ENCODE measurements at places on chromosomes 7 and 10.

- no peak for DNase-seq
These were observed 153.0 kb upstream of the RHOBTB1 start for GRCh38 chr10:61097026-61097425.

DNA sequence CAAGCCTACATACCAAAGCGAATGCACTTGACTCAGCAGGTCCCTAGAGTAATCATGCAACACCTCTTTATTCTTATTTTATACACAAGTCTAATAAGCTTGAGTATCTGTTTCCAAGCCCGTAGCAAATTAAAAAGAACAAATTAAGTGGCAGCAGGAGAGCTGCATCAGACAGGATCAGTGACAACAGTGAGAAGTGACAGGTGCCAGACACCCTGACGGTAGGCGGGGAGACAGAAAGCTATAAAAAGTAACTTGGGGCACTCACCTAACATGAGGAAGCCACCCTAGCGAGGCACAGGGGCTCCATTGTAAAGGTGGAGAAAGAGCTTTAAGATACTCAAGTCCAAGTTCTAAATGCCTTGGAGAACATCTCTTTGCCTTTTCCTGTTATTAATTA lies 174.2 kb downstream of the PLXNA4 start:
- no peak for DNase-seq

DNA sequence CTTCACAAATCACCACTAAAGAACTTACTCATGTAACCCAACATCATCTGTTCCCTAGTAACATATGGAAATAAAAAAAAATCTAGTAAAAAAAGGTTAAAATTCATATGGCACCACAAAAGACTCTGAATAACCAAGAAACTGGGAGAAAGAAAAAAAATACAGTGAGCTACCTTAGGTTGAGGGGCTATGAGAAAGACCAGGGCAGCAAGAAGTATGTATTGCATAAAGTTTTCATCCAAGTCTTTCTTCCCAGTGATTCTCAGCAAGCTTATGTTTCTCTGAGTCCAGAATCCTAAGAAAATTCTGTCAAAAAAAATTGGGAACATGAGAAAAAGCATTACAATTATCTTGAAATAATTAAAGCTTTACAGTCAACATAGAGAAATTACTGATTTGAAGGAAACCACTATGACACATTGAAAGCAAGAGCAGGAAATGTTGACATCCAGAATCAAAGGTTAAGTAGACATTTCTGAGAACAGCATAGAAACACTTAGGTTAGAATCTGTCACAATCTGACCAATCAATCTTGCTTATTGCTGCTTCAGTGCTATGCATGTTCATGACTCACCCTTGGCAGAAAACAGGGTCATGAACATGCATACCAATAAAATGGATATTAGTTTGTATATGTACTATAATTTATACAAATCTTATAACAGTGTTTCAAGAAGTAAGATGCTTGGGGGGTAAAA lies 494.0 kb upstream of the POT1 start:
- DNase-seq, result no peak

DNA sequence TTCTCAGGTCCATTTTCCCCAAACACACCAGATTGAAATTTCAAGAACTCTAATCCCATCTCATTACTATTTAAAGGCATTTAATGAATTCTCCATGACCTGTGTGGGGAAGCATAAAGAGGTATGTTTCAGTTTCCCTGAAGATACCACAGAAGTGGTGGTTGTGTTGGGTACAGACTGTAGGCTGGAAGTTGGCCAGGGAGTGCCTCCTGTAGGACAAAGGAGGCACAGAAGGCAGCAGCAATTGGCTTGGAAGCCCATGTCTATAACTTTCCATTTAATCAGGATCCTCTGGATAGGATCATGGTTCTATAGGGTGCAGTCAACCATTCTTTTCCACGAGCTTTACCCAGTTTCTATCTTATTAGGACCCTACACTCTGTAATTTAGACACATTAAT lies 8.6 kb upstream of the BET1 start:
- no peak for DNase-seq

- no peak for DNase-seq
These were observed 334.7 kb upstream of the CHRM2 start for GRCh38 chr7:136533732-136534131.

DNA sequence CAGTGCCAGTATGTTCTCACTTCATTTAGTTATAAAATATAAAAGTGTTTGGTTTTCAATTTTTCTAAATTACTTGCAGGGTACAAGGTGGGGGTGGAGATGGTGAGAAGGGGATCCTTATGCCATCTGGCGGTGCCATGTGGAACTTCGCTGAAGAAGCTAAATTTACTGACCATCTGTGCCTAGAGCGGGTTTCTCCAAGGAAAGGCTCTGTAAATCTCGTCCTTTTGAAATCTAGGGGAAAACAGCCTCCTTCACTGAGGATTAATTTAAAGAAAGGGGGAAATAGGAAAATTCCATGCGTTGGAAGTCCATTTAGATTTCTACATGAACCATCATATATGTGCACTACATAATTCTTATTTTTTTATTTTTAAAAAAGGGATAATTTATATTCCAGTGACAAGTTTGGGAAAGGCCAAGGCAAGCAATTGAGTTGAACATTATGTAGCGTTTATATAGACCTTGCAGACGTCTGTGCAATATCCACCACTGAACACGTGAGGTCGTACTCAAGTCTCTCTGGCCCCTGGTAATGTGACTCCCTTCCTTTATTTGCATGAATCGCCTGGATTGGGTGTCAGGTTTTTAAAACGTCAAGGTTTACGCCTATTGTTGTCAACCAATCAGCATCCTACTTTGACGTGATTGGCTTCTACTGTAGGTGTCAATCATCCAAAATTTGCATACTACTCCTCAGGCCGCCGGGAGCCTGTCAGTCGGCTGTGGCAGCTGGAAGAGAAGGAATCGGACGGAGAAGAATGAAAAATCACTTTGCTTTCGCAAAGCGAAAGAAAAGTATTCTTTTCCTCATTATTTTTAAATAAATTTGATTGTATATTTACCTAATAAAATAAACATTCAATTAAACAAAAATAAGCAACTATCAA lies 297.1 kb upstream of the NFE2L3 start:
- DNase-seq, result no peak

DNA sequence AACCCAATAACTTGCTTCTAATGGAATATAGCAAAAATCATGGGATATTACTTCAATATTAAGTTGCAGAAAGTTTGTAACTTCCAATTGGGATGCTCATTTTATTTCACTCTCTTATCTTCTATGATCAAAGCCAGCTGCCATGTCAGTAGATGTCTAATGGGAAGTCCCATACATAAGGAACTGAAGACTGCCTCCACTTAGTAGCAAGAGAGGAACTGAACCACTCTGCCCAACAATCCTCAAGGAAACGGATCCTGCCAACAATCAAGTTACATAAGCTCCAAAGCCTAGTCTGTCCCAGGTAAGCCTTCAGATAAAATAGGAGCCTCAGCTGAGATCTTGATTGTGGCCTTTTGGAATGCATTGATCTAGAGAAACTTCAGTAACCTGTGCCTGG lies 431.5 kb upstream of the PCDH15 start:
- DNase-seq, result no peak

GRCh38 chr10:63346015-63346441 lies 119.7 kb downstream of the JMJD1C start:
- no peak for DNase-seq

DNA sequence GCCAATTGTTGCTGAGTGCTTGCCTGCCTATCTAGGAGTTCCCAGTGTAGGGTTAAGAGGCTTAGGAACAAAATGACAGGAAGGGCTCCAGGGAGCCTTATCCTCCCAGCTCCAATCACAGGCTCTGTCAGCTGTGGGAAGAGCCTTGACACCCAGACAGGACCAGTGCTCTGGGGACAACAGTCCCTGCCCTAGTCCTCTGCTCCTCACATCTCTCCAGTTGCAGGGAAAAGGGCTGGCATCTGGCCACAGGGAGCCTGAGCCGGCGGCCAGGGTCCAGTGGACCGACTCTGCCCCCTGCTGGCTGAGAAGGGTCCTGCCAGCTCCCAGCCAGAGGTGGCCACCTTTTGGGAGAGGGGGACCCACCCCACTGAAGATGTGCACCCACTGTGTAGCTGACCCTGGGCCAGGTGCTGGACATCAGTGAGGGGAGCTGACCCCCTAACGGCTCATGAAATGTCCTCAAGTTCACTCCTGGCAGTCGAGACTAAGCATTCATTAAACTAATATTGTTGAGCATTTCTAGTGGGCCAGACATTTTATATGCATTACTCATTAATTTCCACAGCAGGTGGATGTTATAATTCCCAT lies 17.6 kb downstream of the DNAJB12 start:
- no peak for DNase-seq

GRCh38 chr10:103632247-103632642 lies 138.7 kb downstream of the NEURL1 start:
- DNase-seq, result no peak

DNA sequence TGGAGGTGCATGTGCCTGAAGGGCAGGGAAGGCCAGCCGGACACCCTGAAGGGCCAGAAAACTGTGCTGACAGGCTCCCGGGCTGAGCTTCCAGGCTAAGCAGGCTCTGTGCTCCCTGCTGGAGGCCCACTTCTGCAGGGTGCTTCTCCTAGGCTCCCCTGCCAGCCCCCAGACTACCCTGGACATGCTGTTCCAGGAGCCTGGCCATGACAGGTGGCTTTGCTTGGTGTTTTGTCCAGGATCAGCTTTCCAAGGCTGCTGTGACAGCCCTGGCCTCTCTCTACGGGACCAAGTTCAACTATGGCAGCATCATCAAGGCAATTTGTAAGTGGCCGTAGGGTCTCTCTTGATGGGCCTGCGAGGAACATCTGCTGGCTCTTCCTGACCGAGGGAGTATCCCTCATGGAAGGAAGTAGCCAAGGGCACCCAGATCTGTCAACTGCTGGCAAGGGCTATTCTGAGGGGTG lies 5.3 kb downstream of the CPA1 start:
- no peak for DNase-seq

- no peak for DNase-seq
These were observed 62.0 kb downstream of the EPDR1 start for GRCh38 chr7:37982423-37982822.

DNA sequence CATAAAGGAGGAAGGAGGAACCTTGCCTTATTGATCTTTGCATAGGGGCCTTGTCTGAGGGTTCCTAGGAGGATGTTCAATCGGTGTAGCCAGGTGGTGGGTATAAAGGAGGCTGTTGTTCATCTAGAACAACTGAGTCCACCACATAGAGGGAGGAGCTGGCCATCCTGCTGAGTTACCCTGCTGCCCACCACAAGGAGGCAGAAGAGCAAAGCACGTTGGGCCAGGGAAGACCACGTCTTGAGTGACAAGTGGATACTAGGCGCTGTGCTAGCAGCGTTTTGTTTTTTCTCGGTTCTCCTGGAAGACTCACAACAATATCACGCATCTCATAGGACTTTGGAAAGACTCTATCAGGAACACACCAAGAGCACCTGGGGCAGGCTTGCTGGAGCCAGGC lies 20.0 kb downstream of the FOXI2 start:
- DNase-seq, result no peak

DNA sequence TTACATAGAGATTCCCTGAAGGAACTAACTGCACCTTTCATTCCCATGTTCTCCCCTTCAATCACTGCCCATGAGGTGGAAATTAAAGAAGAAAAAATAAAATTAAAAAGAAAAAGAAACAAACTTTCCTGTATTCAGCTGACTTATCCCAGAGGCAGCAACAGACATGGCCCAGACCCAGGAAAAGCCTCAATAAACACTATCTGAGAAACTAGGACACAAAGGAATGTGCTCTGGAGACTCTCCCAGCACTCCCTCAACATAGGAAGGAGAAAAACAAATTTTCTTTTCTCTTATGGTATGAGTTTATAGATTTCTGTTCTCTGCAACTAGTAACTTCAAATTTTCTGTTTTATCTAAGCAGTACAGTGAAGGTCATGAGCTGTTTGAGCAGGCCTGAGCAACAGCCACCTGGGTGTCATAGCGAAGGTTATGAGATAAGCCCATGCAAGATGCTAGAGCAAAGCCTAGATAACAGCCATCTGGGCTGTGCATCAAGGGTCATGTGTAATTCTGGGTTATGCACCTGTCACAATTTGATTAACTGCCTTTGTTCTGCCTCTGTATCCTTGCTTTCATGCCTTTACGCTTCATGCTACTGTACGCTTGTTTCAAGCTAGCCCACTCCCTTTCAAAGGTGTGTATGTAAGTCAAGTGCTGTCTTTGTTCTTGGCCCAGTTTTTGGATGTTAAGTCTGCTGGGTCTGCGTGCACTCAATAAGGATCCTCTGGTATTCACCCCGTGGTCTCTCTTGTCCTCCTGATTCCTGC lies 11.0 kb upstream of the OR6B1 start:
- no peak for DNase-seq

- DNase-seq, result no peak
These were observed 2.3 kb downstream of the ZNF282 start for GRCh38 chr7:149197675-149198074.

GRCh38 chr10:117537436-117537903 lies 5.1 kb upstream of the EMX2 start:
- no peak for DNase-seq

GRCh38 chr7:68689087-68689433 lies 909.2 kb upstream of the AUTS2 start:
- DNase-seq, result no peak

GRCh38 chr10:91758303-91759146 lies 39.7 kb upstream of the TNKS2 start:
- DNase-seq, result no peak

- DNase-seq, result no peak
These were observed 46.5 kb downstream of the TFEC start for GRCh38 chr7:115984105-115984504.

- no peak for DNase-seq
These were observed 35.5 kb upstream of the ZMIZ2 start for GRCh38 chr7:44713141-44713540.

- DNase-seq, result no peak
These were observed 71.6 kb upstream of the LAMB4 start for GRCh38 chr7:108201766-108202165.

DNA sequence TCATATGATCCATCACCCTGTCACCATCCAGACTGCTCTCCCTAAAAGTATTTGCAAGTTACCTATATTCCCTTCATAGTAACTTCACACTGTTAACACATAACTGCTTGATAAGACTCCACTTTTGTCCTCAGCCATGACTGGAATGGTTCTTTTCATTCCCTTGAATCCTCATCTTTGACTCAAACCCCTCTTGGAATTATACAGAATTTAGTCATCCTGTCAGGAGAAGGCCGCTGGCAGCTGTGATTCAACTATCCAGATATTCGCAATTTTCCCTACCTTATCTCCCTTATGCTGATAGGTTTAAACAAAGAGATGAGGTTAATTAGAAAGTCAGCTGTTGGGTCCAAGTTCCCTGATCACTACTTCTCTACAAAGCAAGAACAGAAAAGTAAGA lies 143.0 kb upstream of the HPS1 start:
- no peak for DNase-seq

All from activated naive CD8-positive, alpha-beta T cell treated with anti-CD3 and anti-CD28 coated beads, Interleukin-2, amount 50 U/mL, for 16 hours (primary cell).